ENCODE measurements at places on chromosomes 5 and 9.
A peak's percentile ranks its signal among the peaks of the same experiment; 100 is the strongest.

GRCh38 chr9:1957856-1958255 lies 57.3 kb upstream of the SMARCA2 start:
- DNase-seq: no peak

DNA sequence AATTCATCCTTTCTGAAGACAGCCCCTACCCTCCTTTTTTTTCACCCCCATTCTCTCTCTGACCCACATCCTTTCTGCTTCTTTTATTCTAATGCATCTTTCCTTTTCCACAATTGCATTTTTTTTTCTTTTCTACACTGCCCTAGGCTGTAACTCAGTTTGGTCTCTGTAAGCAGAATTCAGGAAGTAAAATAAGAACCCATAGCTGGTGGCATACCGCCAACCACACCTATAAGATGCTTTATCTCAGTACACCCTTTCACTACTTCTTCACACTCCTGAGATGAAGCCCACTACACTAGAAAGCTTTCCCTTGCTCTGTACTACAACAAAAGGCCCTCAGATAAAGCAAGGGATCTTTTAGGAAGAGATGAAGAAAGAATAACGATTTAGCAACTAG lies 16.1 kb upstream of the TSSK1B start:
- DNase-seq: no peak

- DNase-seq: peak; percentile 21
These were observed 1.1 kb downstream of the EPB41L4B start for GRCh38 chr9:109319626-109320241.

GRCh38 chr9:130824643-130825350 lies 10.3 kb upstream of the ABL1 start:
- no peak for DNase-seq

GRCh38 chr9:122053064-122053463 lies 40.0 kb downstream of the TTLL11 start:
- DNase-seq: no peak

DNA sequence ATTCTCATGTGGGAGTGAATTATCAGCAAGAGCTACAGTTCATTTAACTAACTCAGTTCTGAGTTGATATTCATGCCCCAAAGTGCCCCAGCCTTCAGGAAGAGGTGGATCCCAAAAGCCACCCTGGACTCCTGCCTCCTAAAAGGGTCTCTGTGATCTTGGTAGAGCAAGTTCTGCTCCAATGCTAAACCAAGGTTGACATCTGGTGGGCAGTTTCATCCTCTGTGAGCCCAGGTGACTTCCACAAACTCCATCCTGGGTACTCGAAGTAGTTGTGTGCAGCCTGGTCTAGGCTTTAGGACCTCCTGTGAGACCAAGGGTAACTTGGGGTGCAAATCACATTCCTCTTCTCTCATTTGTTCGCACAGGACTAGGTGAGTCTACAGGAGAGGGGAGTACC lies 816.8 kb downstream of the MTRR start:
- DNase-seq: peak; percentile 52
